ENCODE measurements at places on chromosomes 7 and 10.
A peak's percentile ranks its signal among the peaks of the same experiment; 100 is the strongest.

DNA sequence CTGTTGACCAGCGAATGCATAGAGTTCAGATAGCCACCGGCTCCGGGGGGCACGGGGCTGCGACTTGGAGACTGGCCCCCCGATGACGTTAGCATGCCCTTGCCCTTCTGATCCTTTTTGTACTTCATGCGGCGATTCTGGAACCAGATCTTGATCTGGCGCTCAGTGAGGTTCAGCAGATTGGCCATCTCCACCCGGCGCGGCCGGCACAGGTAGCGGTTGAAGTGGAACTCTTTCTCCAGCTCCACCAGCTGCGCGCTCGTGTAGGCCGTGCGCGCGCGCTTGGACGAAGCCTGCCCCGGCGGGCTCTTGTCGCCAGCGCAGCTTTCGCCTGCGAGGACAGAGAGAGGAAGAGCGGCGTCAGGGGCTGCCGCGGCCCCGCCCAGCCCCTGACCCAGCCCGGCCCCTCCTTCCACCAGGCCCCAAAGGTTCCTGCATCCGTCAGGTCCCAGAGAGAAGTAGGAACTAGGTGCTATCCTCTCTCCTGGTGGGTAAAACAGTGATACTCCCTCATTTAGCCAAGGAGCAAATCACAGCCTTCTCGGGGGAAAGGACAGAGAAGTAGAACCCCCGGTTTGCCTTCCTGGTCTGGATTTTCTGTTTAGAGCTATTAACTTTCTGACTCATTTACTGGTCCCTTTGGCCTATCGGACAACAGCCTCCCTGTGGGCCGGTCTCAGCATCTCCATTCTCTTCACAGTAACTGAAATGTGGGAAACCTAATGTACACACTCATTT is 6.1 kb upstream of the HOXA2 start:
- no peak for DNase-seq

DNA sequence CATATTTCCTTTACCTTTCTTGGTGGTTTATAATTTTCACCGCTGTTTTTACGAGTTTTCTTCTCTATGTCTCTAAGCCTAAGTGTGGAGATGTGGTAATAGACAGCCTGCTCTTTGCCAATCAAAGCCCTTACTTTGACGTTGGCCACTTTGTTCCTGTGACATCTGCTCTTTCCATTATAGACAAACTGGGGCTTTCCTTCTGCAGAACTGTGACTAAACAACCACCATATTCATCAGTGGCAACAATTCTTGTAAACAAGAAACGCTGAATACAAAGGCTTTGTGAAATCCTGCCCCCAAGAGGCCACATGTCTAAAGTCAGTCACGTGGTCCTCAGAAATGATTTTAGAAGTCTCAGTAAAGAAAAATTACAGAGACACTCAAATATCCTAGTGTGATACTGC is 59.6 kb upstream of the CAPZA2 start:
- peak; percentile 4 for DNase-seq

DNA sequence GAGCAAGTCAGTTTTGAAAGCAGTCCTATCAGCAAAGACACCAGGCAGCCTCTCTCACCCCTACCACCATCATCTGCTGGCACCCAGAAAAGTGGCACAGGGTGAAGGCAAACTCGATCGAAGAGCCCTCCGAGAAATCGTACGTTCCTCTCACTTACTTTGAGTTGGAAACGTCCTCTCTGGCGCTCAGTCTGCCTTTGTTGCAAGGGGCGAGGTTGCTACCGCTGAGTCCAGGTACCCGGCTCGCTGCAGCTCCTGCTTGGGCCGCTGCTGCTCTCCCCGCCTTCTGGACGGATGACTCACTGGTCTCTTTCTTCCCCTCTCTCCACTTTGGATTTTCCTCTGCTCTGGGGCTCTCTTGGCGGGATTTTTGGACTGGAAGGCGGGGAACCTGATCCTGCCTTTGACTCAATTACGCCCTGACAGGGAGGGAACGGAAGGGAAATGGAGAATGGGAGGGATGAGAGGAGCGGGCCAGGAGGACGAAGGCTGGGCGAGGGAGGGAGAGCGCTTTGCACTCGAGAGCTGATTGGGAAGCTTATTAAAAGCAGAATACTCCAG is at the start of gene PTN:
Gene PTN (minus strand): TSS at position 453 of the 561 bp plus-strand sequence. CDS start 88,760 bp downstream, outside the sequence.
- DNase-seq = peak; percentile 43

DNA sequence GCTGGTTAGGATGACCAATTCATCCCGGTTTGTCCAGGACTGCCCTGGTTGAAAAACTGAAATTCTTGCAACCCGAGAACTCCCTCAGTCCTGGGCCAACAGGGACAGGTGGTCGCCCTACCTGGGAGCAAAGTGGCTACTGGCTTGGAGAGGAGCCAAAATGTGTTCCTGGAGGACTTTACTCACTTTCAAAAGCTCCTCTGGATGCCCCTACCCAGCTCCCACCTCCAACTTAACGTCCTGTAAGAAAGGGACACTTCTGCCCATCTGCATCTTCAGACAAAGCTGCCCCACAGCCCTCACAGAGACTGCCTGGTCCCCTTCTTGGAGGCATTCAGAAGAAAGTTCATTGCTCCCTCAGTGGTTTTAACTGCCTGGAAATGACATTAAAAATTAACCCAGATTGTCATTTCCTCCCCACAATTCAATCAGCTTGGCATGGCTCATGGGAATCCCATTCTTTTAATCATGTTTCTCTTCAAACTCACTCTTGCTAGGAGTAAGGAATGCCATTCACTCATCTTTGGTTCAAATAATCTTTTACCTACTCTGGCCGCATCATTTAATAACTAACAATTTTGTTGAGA is 24.0 kb upstream of the HSPA12A start:
- DNase-seq = no peak

- DNase-seq = no peak
Observed at GRCh38 chr7:136688601-136689000, 179.9 kb upstream of the CHRM2 start.

DNA sequence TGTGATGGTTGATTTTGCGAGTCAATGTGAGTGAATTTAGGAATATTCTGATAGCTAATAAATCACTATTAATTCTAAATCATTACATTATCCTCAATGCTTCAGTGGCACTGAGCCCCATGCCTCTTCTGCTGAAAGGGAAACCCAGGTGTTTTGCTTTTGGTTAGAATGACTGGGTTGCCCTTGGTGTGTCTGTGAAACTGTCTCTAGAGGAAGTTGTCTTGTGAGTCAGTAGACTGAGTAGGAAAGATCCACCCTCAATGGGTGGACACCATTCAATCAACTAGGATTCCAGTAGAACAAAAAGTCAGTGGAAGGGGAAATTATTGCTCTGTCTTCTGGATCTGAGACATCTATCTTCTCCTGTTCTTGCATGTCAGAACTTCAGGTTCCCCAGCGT is 472.4 kb downstream of the ANKRD7 start:
- DNase-seq = no peak

DNA sequence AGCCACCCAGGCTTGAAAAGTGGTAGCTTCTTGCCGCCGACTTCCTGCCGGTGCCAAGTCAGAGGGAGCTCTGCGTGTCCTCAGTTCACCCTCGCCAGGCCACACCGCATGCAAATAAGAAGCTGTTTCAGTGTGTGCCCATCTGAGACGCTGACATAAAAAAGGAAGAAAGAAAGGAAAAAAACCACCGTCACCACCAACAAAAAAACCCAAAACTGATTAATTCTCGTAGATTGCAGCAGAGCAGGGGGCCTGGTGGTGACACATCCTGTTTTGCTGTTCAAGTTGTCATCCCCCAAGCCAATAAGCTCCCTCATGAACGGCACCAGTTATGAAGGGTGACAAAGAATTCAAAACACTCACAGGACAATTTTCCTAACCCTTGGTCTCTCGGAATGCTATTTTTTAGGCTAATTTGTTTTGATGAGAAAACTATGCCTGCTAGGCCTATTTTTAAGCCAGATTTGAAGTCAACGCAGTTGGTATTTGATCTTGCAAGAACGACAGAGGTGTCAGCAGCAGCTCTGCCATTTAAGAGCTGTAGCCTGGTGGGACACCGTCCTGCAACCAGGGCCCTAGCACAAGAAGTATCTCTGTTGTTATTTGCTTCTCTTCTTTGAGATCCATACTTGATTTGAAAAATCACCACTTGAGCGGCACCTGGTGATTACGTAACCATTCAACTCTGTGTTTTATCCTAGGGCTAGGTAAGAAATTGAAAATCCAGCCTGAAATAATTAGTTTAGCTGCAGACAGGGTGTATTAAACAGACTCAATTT is 145.6 kb downstream of the PFKFB3 start:
- no peak for DNase-seq

- DNase-seq = no peak
Observed at GRCh38 chr7:27197137-27198042, 2.5 kb downstream of the HOXA13 start.

GRCh38 chr7:17311952-17312351 is 13.5 kb downstream of the AHR start:
- DNase-seq = no peak

GRCh38 chr10:62166331-62167131 is 102.1 kb downstream of the RTKN2 start:
- DNase-seq = no peak

DNA sequence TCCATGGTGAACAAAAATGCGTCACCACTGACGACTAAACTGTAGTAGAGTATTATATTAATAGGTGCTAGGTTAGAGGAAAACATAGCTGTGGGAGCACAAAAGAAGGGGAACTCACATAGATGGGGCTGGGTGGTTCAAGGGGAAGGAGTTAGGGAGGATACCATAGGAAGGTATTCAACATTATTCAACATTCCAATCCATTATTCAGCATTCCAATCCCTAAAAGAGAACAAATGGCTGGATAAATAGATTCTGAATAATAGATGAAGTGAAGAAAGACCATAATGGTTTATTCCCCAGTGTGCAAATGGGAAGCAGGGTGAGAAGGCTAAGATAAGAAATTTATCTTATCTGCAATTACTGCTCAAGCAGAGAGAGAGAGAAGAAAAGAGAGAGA is 61.4 kb downstream of the AASS start:
- no peak for DNase-seq

- DNase-seq = no peak
Observed at GRCh38 chr7:16881844-16882243, at the start of gene AGR3. AGR3 (minus strand) TSS chr7:16881983; CDS start chr7:16878618, 3,365 bp downstream.

GRCh38 chr7:4247106-4247876 is 434.8 kb upstream of the FOXK1 start:
- DNase-seq = no peak

DNA sequence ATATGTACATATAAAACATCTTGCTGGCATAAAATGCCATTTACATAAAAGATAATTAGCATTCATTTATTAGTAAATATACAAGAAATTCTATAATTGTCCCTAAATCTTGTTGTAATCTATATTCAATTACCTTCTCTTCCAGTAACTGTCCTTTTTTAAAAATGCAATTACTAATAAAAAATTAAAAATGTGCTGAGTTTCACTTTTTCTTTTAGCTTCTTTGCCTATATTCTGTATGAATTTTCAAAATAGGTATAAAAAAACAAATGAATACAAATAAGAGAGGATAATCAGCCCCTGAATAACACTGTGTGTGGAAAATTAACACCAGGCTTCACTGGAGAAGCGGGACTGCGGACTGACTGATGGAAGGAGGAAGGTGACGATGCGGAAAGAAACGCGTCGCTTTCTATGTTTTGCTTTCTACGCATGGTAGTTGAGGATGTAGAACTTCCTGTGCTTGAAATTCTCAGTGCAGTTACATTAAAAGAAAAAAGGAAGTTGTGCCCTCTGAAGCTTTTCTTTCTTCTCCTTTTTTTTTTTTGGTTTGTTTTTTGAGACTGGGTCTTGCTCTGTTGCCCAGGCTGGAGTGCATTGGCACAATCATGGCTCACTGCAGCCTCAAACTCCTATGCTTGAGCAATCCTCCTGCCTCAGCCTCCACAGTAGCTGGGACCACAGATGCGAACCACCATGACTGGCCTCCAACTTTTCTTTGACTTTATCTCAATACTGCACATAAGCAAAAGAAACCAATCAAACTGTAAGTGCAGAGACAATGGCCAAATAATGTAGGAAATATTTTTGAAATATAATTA is 7.4 kb upstream of the ZMYND11 start:
- no peak for DNase-seq

GRCh38 chr10:79192677-79193003 is 123.9 kb downstream of the ZMIZ1 start:
- no peak for DNase-seq

- DNase-seq = no peak
Observed at GRCh38 chr7:26949319-26949718, 84.9 kb upstream of the SKAP2 start.

GRCh38 chr7:73638911-73639310 is 14.6 kb upstream of the MLXIPL start:
- no peak for DNase-seq

GRCh38 chr7:6530626-6531491 is 20.4 kb downstream of the GRID2IP start:
- DNase-seq = no peak

DNA sequence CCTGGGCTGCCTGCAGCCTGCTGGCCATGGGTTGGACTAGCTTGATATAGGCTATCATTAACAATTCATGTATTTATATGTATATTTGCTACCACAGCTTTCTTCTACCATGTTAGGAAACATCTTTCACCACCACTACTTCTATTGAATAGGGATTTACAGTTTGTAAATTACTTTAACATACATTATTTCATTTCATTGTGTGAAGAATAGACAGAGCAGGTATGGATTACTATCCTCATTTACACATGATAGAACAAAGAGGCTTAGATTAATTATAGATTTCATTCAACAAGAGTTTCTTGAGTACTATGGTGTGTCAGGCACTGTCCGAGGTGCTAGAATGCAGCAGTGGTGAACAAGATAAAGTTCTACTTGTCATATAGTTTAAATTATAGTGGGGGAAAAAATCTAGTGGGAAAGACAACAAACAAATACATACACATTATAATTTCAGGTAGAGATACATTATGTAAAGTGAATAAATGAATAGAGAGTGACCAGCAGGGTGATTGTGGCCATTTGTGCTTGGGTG is 20.6 kb downstream of the VTI1A start:
- no peak for DNase-seq

DNA sequence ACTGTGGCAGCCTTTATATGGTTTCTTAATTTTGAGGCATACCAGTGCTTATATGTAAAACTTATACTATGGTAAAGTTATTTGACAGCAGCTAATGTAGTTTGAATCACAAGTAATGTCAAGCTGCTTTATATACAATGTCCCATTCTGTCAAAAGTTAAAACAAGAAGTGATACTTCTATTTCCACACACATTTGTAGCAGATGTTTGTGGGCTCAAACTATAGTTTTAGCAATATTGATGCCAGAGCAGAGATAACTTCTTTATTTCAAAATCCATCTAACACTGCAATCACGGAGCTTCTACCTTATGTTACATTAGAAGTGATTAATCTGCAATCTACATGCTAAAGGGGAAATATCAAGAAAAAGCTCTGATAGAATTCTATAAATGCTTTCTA is 149.6 kb downstream of the ADK start:
- no peak for DNase-seq

DNA sequence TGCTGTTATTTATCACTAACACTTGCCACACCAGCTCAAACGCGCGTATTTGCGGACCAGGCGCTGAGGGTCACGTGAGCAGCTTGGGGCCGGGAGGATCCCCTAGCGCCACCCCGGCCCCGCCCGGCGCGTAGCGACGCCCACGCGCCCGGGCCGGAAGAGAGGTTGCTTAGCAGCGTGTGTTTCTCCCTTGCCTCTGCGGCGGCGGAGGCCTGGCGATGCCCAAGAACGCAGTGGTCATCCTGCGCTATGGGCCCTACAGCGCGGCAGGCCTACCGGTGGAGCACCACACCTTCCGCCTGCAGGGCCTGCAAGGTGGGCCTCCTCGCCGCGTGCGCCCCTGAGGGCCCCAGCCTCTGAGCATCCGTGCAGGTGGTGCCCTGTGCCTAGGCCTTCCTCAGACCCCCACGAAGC is at the start of gene C10orf53:
Gene C10orf53 (plus strand): TSS at position 172 of the 414 bp plus-strand sequence. CDS start 47 bp downstream, at position 219.
- DNase-seq = peak; percentile 69

GRCh38 chr7:42739638-42740037 is 172.2 kb downstream of the C7orf25 start:
- DNase-seq = no peak

GRCh38 chr10:13743963-13744362 is 157.2 kb downstream of the PRPF18 start:
- DNase-seq = no peak

All from neural crest cell (in vitro differentiated cells).